ENCODE measurements at places on chromosomes 7 and 10.

DNA sequence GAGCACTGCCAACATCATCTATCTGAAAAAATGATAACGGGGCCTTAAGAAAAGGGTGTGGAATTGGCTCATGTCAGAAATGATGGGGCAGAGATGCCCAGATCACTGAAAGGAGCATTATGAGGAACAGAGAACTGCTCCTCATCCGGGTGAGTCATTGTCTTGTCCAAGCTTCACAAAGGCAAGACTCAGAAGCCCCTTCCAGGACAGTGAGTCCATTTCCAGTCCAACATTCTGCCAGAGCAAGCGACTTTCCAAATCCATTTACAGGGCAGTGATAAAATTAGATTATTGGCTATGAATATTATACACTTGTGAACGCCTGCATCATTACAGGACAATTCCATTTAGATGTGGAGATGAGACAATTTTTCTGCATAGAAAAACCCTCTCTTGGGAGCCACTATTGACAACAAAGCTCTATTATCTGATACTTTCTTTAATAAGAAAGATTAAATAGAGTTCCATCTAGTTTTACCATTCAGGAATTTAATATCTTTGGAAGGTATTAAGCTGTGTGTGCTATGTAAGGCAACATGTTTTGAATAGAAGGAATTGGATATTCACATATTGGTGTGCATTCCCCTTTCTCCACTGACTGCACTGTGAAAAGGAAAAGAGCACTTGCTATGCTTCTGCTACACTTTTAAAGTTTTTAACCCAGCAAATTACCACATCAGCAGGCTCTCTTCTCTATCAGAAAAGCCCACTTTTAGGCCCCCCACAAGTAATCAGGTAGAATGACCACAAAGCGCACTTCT lies 159.6 kb downstream of the NRP1 start:
- H3K27ac ChIP-seq: no peak overlapping the region
- H3K27me3 ChIP-seq: no peaks in the 10 kb centered on the region
- no peaks in the 10 kb centered on the region for H3K36me3 ChIP-seq
- H3K4me3 ChIP-seq: no peak overlapping the region
- no peak for DNase-seq

DNA sequence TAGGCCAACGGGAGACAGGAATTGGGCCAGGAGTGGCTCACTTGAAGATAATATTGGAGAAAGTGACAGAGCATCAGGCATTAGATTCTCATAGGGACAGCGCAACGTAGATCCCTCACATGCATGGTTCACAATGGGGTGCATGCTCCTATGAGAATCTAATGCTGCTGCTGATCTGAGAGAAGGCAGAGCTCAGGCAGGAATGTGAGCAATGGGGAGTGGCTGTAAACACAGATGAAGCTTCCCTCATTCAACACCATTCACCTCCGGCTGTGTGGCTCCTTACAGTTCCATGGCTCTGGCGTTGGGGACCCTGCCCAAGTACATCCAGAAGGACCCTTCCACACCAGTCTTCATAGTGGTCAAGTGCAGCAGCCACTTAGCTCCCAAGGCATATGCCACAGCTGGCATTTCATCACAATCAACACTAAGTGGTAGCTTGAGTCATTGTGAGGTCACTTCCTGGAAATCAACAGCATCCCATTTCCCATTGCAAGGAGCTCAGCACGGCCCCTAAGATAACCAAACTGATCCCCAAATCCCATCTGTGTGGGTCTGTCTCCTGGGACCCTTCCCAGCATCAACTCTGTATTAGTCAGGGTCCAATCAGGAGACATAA lies 174.5 kb downstream of the TPST1 start:
- no peaks in the 10 kb centered on the region for H3K36me3 ChIP-seq
- no peak for DNase-seq
- no peaks in the 10 kb centered on the region for H3K4me1 ChIP-seq
- H3K27ac ChIP-seq: no peak overlapping the region

- DNase-seq: no peak
- no peaks in the 10 kb centered on the region for H3K27me3 ChIP-seq
- no peak overlapping the region for H3K27ac ChIP-seq
Measured at GRCh38 chr10:88347022-88347421, 236.1 kb downstream of the RNLS start.

GRCh38 chr7:118110178-118110925 lies 73.6 kb upstream of the LSM8 start:
- no peaks in the 10 kb centered on the region for H3K27me3 ChIP-seq
- no peak overlapping the region for H3K4me3 ChIP-seq
- H3K4me1 ChIP-seq: no peaks in the 10 kb centered on the region
- DNase-seq: no peak
- H3K27ac ChIP-seq: no peak overlapping the region
- no peaks in the 10 kb centered on the region for H3K36me3 ChIP-seq

- no peak overlapping the region for H3K4me3 ChIP-seq
- no peaks in the 10 kb centered on the region for H3K27me3 ChIP-seq
- H3K36me3 ChIP-seq: no peaks in the 10 kb centered on the region
- no peak overlapping the region for H3K27ac ChIP-seq
Measured at GRCh38 chr7:28595076-28595475, 182.8 kb downstream of the CREB5 start.

DNA sequence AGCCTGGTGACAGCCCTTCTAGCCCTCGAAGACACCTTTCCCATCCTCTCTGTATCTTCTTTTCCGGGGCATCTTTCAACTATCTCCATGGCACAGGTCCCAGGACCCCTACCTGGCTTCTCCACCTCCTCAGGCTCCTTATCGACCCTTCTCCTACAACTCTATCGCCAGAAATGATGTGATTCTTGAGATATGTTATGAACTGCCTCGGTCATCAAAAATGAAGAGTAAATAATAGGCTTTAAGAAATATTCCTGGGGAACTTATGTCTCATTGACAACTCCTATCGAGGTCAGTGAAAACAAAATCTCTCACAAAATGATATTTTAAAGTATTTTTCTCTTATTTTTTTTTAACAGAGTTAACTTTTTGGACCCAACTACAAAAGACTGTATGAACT lies 405.5 kb upstream of the SHH start:
- no peak for DNase-seq
- no peak overlapping the region for H3K4me3 ChIP-seq
- no peaks in the 10 kb centered on the region for H3K27me3 ChIP-seq
- no peak overlapping the region for H3K27ac ChIP-seq
- no peaks in the 10 kb centered on the region for H3K36me3 ChIP-seq

- H3K27me3 ChIP-seq: no peaks in the 10 kb centered on the region
- H3K4me3 ChIP-seq: peak overlapping the region; percentile 64
- H3K27ac ChIP-seq: no peak overlapping the region
- H3K36me3 ChIP-seq: no peaks in the 10 kb centered on the region
- peak; percentile 13 for DNase-seq
- peaks cover 34% of the 10 kb centered on the region for H3K4me1 ChIP-seq
Measured at GRCh38 chr10:97851341-97852001, 1.8 kb downstream of the GOLGA7B start.

GRCh38 chr7:117470777-117471176 lies 9.0 kb upstream of the CFTR start:
- no peaks in the 10 kb centered on the region for H3K4me1 ChIP-seq
- no peak overlapping the region for H3K4me3 ChIP-seq
- no peaks in the 10 kb centered on the region for H3K27me3 ChIP-seq
- H3K36me3 ChIP-seq: no peaks in the 10 kb centered on the region
- H3K27ac ChIP-seq: no peak overlapping the region
- no peak for DNase-seq

DNA sequence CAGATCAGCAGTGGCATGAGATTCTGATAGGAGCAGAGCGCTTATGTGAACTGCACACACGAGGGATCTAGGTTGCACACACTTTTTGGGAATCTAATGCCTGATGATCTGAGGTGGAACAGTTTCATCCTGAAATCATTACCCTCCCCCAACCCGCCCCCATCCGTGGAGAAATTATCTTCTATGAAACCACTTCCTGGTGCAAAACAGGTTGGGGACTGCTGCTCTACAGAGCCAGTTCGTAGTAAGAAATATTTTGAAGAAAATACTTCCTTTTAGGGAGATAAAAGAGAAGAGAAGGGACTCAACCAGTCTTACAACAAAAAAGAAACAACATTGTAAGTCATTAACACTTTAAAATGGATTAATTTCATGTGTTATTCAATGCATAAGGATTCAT lies 1308.2 kb downstream of the GATA3 start:
- no peak overlapping the region for H3K4me3 ChIP-seq
- no peaks in the 10 kb centered on the region for H3K36me3 ChIP-seq
- peaks cover 10% of the 10 kb centered on the region for H3K4me1 ChIP-seq
- no peak overlapping the region for H3K27ac ChIP-seq
- DNase-seq: no peak
- no peaks in the 10 kb centered on the region for H3K27me3 ChIP-seq

DNA sequence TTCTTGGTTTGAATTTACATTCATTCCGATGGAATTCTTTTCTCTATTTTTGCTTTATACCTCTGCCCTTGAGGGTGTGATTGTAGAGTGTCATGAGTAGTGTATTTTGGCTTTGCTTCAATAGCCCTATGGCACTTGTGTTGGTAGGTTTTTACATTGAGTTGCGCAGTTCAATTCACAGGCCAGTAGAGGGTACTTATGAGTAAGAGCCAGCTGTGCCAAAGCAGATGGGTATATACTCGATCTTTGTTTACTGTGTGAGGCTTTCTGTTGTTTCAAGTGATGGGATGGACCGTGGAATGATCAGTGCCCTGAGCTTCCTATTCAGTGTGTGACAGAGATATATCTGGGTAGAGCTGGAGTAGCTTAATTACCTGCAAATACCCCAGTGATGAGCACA lies 4.3 kb upstream of the AKR1C3 start:
- H3K27me3 ChIP-seq: peaks cover 3% of the 10 kb centered on the region
- no peak overlapping the region for H3K27ac ChIP-seq
- H3K36me3 ChIP-seq: no peaks in the 10 kb centered on the region
- H3K4me3 ChIP-seq: no peak overlapping the region

- DNase-seq: no peak
- no peaks in the 10 kb centered on the region for H3K27me3 ChIP-seq
- H3K4me3 ChIP-seq: no peak overlapping the region
Measured at GRCh38 chr10:108411894-108412293, 1247.4 kb upstream of the SORCS1 start.
